Lower leg skin (tissue), 4 donors: ENCODE measurements at places on chromosomes 7 and 10. TPM values are rescaled to one million over a fixed set of nuclear protein-coding genes. Genes with fewer than 3 reads are reported as not detected.

Gene CYP3A4
- 4.8 TPM for total RNA-seq

Gene CEP41
- 1.6 TPM for total RNA-seq

- DNase-seq = no peak
Observed at GRCh38 chr10:98511876-98512275, 65.1 kb upstream of the HPS1 start.

Gene PDLIM1
- 52.5 TPM for total RNA-seq

Gene TFPI2
- not detected for total RNA-seq

- DNase-seq = no peak
Observed at GRCh38 chr7:117372073-117372472, 49.2 kb upstream of the WNT2 start.

Gene TAS2R38
- total RNA-seq = not detected

- no peak for DNase-seq
Observed at GRCh38 chr7:2710901-2711551, 23.0 kb downstream of the AMZ1 start.

- no peak for DNase-seq
Observed at GRCh38 chr10:96244354-96244753, 27.0 kb downstream of the BLNK start.

Gene HYAL4
- total RNA-seq = not detected

- DNase-seq = no peak
Observed at GRCh38 chr10:91528080-91528479, 104.8 kb downstream of the PPP1R3C start.

Gene KLF14
- not detected for total RNA-seq

DNA sequence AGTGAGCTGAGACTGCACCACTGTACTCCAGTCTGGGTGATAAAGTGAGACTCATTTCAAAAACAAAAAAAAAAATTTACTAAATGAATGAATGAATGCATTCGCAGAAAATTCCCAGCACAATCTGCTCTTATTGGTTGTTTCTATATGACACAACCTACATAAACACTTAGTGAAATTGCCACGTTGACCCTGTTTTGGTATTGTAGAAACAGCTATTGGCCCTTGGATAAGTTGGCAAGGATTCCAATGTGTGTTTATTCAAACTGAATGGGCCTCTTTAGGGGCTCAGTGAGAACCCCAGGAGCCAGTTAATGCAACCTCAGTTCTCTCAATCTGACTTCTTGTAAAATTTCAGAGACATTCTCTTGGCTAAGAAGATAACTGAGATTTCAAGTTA, 66.0 kb downstream of the HHEX start:
- no peak for DNase-seq

Gene GJD4
- not detected for total RNA-seq

Gene CASTOR2
- 19.7 TPM for total RNA-seq

Gene RELN
- total RNA-seq = 1.0 TPM

Gene SFTPA1
- total RNA-seq = not detected

Gene DEPP1
- total RNA-seq = 88.2 TPM

Gene SEMA3A
- total RNA-seq = 1.2 TPM

DNA sequence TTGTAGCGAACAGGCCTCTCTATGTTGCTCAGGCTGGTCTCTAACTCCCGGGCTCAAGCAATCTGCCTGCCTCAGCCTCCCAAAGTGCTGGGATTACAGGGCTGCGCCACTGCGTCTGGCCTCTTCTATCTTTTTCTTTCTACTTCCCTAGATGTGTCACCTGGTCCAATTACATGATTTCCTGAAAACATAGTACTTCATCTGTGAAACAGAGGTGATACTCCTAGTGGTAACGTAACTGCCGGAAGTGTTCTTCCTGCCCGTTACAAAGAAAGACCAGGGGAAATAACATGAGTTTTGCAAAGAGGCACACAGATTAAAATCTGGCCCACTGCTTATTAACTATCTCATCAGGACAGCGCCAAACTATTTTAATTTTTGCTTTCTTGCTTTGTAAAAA, 18.4 kb upstream of the HGF start:
- DNase-seq = no peak

- no peak for DNase-seq
Observed at GRCh38 chr10:130333185-130333584, 197.0 kb downstream of the GLRX3 start.

DNA sequence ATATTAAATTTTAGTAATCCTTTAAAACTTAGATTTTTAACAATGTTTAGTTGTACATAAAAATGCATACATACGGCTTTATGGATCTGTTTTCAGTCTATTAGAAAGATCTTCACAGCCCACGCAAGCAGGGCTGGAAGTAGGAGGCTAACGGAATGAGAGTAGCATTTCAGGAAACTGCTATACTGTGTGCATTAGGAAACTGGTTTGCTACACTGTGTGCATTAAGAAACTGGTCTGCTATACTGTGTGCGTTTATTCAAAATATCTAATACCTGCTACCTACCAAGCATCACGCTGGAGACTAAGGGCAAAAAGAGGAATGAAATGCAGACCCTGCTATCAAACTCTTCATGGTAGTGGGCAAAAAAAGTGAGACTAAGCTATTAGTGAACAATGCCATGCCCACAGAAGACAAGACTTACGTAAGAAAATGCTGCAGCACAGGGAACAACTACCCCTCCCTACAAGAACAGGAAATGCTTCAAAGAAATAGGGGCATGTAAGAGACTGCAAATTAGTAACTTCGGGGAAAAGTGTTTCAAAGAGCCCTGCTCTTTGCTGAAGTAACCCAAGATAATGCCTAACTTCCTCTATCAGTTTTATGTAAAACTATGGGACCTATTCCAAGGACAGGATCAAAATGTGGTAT, 11.3 kb downstream of the RAB11FIP2 start:
- no peak for DNase-seq
